ENCODE measurements at places on chromosomes 11 and 22.

GRCh38 chr11:104410336-104410735 lies 246.4 kb upstream of the PDGFD start:
- DNase-seq = peak; percentile 55

GRCh38 chr11:102596578-102596977 lies 28.6 kb downstream of the MMP20 start:
- DNase-seq = no peak

GRCh38 chr11:2780850-2781407 lies 81.1 kb upstream of the KCNQ1OT1 start:
- no peak for DNase-seq

DNA sequence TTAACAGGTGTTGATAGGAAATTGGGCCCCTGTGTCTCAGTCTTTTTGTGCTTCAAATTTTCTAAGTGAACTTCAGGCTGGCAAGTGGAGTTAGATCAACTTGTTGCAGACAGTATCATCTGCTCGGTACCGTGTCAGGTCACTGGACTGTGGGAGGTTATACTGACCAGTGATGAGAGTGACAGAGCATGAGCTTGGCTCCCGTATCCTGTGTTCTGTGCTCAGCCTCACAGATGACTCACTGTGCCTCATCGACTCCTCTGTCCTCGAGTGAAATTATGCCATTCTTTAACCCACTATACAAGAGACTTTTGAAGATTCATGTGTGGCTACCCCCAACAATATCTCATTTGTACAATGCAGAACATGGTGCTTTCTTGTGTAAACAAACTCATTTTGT lies 7.9 kb downstream of the GRAP2 start:
- no peak for DNase-seq
